ENCODE measurements at places on chromosomes 3 and 15.

DNA sequence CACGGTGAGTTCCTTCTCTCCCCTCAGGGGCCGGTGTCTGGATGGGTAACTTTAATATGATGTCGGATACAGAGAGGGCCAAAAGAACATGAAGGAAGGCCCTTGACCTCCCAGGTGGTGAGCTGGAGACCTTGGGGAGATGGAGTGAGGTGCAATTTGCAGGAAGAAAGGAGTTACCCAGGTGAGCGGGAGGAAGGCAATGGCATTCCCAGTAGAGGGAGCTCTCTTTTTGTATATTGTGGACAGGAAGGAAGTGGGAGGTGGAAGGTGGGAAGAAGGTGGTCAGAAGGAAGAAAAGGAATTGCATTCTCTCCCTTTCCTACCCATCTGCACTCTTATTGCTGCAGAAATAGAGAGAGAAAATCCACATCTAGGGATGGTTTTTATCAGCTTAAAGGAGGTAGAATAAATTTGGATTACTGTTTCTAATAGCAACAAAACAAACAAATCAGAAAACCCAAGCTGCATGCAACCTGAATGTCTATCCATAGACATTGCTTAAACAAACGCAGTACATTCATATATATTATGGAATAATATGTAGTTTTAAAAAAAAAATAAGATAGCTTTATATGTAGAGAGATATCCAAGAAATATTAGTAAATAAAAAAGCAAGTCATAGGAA is 169.0 kb upstream of the TSC22D2 start:
- no peak for DNase-seq

DNA sequence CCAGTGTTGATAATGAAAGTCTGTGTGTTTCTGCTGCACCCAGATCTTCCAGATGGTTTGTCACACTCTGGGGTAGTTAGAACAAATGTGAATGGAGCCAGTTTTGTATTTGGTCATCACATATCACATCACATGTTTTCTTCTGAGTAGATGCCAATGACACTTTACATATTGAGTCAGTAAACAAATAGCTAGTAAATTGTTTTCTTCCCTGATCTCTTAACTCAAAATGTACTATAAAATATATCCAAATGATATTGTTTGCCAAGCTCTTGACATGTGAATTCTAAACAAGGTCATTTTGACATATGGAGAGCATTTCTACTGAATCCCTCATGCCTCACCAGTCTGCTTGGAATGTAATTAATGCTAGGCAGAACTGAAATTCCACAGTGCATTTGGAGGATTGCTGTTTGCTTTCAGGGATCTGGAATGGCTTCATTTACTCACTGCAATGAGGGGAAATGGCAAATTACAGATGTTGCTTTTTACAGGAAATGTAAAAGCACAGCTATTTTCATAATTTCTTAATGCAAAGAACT is 45.0 kb downstream of the PDHB start:
- no peak for DNase-seq

GRCh38 chr15:70096215-70097062 is 1.3 kb downstream of the TLE3 start:
- DNase-seq = no peak

GRCh38 chr3:160090653-160091052 is 102.0 kb downstream of the IL12A start:
- no peak for DNase-seq

DNA sequence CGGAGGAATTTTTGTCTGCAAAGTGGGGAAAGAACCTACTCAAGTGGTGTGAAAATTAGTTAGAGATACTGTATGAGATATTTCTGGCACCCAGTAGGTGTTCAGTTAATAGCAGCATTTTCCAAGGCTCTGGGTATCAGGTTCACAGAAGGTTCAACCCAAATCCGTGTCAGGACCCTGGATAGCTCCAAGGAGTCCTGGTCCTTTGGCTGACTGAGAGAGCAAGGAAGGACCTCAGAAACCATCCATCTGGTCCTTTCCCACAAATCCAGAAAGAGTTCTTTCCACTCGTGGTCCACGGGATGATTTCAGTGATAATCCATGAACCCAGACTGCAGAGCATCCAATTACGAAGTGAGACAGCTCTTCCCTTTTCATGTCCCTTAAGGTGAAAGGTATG is 51.4 kb downstream of the SLC6A11 start:
- no peak for DNase-seq

DNA sequence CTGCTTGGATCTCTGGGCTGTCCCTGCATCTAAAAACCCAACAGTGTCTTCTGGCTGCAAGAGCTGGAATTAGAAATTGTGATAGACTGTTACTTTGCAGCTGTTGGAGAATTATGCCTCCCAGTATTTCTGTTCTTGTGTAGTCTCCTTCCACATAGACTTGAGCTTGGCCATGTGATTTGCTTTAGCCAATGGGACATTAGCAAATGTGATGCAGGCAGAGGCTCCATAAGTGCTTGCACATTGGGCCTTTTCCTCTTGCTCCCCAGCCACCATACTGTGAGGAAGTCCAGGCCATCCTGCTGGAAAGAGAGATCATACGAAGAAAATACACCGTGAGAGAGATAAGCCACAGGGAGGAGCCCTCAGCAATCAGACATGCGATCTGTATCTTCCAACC is 33.8 kb upstream of the RASGRF1 start:
- no peak for DNase-seq

DNA sequence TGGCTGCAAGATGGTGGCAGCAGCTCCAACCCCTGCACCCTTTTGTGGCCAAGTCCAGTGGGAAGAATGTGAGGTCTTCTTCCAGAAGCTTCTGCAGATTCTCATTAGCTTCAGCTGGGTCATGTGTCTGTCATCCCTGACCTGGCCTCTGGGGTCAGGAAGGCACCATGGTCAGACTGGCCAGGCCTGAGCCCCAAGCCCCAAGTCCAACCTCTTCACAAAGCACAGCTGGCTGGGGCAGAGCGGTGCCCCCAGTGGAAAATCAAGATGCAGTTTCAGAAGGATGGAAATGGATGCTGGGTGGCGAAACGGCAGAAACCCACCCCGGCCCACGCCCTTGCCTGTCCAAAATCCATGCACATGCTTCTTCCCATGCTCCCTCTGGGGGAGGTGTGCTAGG is 15.9 kb upstream of the GATA2 start:
- no peak for DNase-seq

- no peak for DNase-seq
Observed at GRCh38 chr3:72769758-72770540, 78.3 kb downstream of the SHQ1 start.

DNA sequence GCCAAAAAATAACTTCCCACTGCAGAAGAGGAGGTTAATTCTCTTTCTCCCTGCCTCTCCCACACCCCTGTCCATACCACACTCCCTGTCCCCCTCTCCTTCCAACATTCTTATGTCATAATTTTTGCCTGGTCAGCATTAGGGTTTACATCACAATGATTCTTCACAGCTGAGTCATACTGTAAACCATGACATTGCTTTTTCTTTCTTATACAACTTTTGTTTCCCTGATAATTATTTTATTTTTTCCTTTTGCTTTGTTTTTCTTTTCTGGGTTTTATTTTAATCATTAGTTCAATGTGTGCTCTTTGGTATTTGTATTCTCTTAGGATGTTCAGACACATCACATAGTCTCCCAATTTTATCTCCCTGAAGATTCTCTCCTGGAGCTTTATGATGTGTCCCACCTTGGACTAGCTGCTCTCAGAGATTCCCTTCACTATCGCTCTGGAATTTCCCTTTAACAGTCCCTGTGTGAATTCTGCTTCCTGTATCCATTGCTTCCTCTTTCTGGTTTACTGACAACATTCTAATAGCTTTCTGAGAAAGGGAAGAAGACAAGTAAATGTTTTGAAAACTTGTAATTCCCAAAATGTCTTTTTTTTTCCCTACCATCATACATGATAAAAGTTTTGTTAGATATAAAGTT is 70.7 kb downstream of the SOX2 start:
- no peak for DNase-seq

GRCh38 chr3:155102329-155102728 is 22.2 kb downstream of the MME start:
- no peak for DNase-seq

- DNase-seq = no peak
Observed at GRCh38 chr15:98751767-98752166, 103.4 kb downstream of the IGF1R start.

DNA sequence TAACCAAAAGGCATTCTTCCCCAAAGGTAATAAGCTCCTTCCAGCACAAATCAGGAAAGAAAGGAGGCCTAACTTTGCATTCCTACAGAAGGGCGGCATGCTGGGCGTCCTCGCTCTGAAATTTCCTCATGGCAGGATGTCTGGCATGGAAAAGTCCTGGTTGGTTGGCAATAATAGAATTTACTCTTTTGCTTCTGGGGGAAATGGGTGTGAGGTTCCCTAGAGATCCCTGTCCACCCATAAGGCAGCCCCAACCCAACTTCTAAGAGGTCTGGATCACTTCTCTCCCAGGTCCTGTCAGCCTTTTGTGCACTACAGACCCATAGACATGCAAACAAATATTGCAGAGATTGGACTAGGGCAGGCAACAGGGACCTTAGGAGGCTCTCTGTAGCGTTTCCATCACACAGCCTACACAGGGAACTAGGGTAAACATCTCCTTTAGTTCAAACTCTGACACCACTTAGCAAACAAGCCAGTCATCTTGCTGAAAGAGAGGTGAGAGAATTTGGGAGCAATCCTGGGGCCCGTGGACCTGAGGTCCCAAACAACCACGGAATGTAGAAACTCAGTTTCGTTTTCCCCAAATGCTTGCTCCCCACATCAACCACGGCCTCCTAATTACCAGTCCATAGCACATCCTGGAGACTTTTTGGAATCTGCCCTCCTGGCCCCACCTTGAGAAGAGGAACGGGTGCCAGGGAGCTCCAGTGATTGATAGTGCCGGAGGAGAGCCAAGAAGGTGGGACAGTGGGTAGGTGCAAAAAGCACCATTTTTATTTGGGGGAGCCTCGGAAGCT is 2.1 kb downstream of the ZIC4 start:
- no peak for DNase-seq

DNA sequence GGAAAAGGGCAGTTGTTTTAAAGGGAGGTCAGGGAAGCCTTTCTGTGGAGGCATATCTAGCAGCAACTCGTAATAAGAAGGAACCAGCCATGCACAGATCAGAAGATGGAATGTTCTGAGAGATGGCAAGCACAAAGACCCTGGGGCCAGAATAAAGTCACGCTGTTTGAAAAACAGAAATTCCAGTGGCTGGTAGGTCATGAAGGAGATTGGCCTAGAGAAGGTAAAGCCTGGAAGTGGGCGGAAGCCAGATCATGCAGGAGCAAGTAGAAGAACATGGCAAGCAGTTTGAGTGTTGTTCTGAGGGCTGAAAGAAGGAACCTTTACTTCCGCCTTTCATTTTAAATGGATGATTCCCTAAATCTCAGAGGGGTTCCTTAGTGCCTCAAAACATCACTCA is 208.1 kb upstream of the PPP2R3A start:
- DNase-seq = no peak

- DNase-seq = no peak
Observed at GRCh38 chr3:12929801-12930200, 88.4 kb upstream of the RPL32 start.

DNA sequence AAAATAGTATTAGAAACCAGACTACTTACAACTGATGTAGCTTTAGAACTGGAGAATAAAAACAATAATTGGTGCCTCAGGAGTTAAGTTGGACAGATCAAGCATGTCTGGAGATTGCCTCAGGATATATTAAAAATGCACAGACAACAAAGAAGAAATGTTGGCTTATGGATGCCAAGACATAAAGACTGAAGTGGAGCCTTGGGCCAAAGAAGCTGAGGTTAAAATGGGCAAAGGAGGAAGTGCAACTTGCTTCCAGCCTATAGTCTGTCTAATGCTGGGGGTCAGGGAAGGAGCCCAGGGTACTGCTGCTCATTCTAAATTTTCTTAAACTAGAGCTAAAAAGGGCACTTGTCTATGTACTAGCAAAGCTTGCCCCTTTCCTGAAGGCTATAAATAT is 77.5 kb downstream of the ESYT3 start:
- DNase-seq = no peak

DNA sequence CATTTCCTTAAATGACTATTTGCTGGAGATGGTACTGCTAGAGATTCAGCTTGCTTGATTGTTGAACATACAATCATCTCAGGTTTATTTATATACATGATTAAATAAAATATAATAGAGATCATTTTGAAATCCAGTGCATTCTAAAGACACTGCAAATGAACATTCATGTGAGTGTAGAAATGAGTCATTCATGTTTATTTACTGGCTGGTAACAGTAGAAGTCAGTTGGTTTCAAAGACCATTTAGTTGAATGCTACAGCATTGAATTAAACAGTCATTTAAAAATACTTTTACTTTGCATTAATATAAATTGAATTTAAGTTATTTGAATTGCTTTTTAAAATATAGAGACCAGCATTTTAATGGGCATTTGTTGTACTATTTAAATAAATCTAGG is 551.9 kb upstream of the GOLIM4 start:
- DNase-seq = no peak

- DNase-seq = no peak
Observed at GRCh38 chr15:100008258-100008657, 275.0 kb upstream of the LYSMD4 start.

GRCh38 chr3:111541911-111542483 is at the start of gene CD96:
Gene CD96 (plus strand): TSS chr3:111542197. CDS start chr3:111542249, 52 bp downstream.
- DNase-seq = no peak

DNA sequence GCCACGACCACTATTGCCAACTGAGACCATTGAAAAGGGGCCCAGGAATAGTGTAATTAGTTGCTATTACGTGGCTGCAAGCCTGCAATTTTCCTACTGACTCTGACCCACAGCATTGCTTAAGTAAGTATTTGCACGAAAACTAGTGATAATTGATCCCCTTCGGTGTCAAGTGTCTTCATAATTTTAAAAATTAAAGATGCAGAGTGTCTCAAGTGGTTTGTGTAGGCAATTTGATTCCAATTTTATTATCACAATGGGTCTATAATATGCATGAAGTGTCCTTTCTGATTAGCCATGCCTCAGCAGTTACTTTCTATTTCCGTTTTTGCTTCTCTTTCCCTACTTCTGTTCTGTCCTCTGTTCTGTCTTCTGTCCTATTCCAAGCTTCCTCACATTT is 259.2 kb downstream of the C3orf38 start:
- DNase-seq = no peak

DNA sequence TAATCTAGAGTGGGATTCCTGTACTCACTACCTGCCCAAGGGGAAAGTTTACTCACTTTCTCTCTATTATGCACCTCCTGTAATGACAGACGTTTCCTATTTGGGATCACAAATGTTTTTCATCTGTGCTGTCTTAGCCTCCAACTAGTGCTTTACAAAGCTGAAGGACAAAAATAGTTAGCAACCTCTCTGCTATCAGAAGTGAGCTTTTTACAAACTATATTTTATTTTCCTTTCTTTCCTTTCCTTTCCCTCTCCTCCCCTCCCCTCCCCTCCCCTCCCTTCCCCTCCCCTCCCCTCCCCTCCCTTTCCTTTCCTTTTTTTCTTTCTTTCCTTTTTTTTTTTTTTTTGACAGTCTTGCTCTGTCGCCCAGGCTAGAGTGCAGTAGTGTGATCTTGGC is 130.8 kb downstream of the UNC13C start:
- DNase-seq = no peak

- no peak for DNase-seq
Observed at GRCh38 chr15:82599862-82600261, 47.3 kb downstream of the CPEB1 start.

DNA sequence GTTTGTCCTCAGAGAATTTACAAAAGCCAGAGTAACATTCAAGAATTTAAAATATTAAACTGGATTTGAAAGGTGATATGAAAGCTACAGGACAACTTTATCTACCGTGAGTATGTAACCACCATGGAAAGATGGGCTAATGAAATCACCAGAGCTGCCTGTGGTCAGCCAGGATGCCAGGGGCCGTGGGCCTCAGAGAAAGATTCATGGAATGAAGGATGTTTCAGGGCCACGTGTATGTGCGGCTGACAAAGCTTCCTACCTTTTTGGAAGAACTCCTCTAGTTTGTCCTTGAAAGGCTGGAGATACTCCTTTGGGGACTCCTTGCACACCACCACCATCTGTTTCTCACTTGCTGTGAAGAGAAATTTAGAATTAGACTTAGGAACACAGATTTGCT is 138.9 kb downstream of the GREM1 start:
- DNase-seq = no peak

Measured in T1000 (cell line).